ELF-1 (cell line): ENCODE measurements at places on chromosomes 12 and 14.

DNA sequence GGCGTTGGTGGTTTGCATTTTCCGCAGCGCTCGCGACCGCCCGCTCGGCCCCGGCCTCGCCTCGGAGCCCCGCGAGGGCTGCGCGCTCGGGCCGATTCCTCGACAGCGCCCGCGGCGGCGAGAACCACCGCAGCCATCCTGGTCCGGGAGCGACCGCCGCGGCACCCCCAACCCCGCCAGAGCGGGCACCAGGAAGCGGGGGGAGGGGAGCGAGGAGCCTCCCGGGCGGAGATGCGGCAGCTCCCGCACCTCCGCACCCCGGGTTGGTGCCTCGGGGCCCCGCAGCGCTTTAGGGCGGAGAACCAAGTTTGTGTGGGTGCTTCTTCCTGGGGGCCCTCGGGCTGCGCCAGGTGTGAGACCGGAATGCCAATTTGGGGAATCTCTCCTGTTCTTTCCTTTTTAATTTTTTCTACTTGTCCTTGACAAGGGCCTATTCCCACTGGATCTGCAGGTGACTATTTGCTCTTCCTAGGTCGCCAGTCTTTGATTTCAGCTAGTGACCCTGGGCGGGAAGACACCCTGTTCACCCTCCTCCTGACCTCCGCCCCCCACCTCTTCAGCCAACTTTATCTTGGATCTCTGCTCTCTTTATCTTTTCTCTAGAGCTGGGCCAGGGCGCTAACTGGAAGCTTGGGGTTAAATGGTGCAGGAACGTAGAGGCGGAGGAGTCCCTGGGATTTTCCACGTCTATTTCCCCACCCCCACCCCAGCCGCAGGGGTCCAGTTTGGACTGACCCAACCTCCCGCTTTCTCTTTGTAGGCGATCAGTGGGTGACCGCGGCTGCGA, at the start of gene SOCS2:
Gene SOCS2 (plus strand): TSS at position 751 of the 787 bp plus-strand sequence. CDS start 223 bp downstream, outside the sequence.
- DNase-seq: peak; percentile 58

- no peak for DNase-seq
Measured at GRCh38 chr12:108805136-108805535, 52.2 kb downstream of the SSH1 start.

DNA sequence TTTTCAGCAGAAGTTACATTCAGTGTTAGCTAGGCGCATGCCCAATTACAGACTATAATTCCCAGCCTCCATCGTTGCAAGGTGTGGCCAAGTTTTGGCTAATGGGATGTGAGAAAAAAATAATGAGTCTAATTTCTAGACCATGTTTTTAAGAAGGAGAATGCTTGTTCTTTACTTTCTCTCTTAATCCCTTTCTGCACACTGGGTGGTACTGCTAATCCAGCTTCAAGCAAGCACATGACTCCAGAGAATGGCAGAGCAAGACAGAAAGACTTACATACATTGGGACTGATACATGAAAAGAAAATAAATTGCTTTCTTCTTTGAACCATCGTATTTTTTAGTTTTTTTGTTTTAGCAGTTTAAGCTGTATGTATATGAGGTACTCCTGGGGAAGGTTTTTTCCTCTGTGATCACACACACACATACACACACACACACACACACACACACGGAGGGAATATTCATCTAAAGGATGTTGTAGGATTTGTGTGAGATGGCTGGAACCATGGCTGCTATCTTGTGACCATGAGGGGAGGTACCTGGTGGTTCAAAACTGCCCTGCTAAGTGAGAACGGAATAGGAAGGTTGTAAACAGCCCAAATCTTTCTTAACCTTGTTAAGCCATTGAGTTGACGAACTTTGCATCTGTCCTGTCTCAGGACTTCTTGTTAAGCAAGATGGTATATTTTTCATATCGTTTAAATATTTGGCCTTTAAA, 34.3 kb upstream of the LTA4H start:
- DNase-seq: no peak

DNA sequence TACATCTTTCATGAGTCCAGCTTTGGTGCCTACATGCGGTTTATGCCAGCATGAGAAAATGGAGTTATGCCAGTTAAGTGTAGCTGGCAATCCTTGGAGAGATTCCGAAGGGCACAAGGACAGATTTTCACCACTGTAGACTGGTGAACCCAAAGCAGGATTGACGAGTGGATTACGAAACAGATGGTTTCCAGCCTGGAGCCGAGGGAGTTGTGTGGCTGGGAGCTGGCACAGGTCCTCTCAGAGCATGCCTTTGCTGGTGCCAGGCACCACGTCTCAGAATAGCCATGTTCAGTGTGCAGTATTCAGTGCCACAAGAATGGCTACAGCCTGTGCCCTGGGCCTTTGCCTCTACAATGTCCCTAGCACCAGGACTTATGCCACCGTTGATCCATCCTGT, 13.2 kb downstream of the KCNH3 start:
- DNase-seq: no peak

- no peak for DNase-seq
Measured at GRCh38 chr12:84183576-84183975, 729.0 kb downstream of the SLC6A15 start.

DNA sequence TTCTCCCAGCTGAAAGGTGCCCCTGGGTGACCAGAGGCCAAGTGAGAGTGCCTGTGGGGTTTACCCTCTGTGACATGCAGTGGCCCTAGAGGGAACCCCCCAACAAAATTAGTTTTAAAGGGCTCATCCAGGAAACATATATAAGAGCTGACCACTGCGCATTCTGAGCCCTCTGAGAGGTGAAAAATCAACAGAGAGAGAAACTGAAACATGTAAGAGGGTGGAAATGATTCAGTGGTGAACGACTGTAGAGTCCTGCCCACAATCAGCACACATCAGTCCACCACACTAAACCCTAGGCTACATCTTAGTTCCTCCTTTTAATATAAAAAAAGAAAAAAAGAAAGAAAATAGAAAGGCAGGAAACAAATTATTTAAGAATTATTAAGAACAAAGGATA, 21.0 kb upstream of the ACSM4 start:
- DNase-seq: no peak

DNA sequence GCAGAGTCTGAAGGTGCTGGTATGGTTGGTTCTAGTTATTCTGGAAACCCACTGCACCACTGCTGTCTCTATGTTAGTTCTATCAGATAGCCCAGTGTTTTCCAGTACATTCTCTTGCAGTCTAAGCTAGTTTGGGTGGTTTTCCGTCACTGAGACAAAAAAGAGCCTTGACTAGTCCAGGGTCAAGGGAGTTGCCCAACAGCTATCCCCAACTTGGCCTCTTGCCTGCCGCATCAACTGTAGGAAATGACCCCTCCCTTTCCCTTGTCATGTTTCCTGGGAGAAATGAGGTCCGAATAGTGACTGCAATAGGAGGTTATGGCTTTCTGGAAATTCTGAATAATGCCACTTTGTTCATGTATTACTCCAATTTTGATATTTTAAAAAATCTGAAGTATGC, 160.4 kb downstream of the EFCAB11 start:
- DNase-seq: no peak

DNA sequence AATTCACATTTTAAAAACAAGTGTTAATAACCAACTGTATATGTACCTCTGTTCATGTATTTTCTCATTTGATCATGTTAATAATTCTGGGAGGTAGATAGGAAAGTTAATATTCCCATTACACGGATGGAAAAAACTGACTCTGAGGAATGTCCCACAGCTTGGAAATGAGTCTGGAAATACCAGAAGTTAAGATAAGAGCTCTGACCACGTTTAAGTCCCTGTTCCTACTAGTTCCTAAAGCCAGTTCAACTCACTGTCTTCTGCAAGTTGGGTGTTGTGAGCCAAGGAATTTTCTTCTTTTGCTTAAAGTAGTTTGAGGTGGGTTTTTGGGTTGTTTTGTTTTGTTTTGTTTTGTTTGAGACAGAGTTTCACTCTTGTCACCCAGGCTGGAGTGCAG, 104.5 kb downstream of the TMEM30B start:
- DNase-seq: no peak

DNA sequence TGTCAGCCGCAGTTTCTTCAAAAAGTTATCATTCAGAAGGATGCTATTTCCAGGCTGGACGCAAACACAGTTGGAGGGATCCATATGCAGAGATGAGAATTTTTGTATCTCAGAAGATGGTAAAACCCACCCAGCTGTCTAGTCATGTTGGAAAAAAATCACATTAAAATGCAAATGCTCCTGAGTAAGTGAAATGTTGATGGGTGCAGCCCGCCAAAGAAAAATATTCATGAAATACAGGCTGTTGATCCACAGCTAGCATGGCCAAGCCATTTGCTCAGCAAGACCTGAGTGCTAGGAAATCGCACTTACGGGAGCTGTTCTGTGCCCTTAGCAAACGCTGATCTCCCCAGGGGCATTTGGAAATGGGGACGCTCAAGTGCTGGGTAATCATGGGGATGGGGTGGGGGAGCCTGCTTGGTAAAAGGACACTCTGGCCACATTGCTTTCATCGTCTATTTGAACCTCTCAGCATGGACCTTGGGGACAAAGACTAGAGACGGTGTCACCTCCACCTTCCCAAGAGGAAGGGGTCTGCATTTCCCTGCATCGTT, 25.7 kb downstream of the TUNAR start:
- no peak for DNase-seq

DNA sequence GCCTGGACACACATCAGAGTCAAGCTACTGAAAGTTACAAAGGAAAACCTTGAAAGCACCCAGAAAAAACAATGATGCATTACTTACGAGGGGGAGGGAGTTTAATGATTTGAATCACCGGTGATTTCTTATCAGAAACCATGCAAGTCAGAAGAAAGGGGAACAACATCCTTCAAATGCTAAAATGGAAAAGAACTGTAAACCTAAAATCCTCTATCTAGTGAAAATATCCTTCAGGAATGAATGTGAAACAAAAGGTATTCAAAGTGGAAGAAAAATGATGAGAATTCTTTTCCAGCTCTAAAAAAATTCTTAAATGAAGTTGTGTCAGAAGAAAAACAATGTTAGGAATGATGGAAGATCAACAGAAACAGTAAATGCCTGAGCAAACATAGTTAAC, 16.8 kb downstream of the SCAF11 start:
- no peak for DNase-seq

GRCh38 chr12:89264837-89265236, 87.5 kb downstream of the DUSP6 start:
- DNase-seq: no peak

DNA sequence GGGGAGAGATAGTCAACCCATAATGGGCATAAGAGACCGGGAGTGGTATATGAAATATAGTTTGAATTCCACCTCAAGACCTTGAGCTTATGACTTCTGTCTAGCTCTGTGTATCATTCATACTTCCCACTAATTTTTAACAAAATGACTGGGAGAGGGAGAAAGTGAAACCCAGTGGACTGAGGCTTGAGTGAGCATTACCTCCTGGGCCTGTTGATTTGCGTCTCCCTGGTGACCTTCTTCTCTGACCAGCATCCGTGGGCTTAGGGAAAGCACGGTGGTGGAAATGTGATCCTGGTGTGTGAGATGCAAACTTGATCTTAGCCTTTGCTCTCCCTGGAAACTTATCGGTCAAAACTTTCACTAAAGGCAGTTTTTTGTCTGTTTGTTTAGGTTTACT, 207.9 kb upstream of the BCL2L14 start:
- DNase-seq: no peak
